Cerebellar nuclear complex (tissue), 1 donor: ENCODE measurements at places on chromosomes 13 and 19.

DNA sequence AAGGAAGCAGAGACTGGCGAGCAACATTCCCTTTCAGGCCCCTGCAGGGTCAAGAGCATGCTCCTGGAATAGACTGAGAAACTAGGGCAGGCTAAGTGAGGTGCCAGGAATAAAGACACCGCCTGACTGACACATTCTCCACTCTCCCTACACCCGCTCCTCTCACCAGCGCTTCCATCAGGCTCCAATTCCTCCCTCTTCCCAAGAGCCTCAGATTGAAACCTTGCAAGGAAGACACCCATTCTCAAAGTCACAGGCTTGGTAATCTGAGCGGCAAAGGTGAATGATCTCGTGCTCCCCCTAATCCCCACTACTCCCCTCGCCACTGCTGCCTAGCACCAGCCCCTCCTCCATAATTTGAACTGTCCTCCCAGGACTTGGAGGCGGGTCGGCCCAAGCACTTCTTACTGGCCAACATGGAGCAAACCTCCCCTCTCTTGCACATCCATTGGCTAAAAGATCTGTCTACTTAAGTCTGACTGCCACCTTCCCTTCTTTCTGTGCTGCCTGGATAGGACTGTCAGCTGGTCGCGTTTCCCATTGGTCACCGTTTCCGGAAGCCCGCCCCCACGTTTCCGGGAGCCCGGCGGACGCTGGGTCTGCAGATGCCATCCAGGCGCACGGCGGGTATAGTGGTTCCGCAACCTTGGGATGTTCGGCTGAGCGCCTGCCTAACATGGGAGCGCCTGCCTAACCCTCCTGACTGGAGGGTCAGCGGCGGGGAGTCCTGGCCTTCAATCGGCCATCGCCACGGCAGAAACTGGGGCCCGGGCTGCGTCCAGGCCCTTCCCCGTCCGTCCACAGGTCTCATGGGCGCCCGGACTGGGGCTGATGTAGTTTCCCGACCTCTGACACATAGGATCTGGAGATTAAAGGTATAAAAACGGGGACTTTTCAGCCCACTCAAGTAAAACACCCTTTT, 33.6 kb downstream of the ZNF383 start:
- peak; percentile 41 for DNase-seq

DNA sequence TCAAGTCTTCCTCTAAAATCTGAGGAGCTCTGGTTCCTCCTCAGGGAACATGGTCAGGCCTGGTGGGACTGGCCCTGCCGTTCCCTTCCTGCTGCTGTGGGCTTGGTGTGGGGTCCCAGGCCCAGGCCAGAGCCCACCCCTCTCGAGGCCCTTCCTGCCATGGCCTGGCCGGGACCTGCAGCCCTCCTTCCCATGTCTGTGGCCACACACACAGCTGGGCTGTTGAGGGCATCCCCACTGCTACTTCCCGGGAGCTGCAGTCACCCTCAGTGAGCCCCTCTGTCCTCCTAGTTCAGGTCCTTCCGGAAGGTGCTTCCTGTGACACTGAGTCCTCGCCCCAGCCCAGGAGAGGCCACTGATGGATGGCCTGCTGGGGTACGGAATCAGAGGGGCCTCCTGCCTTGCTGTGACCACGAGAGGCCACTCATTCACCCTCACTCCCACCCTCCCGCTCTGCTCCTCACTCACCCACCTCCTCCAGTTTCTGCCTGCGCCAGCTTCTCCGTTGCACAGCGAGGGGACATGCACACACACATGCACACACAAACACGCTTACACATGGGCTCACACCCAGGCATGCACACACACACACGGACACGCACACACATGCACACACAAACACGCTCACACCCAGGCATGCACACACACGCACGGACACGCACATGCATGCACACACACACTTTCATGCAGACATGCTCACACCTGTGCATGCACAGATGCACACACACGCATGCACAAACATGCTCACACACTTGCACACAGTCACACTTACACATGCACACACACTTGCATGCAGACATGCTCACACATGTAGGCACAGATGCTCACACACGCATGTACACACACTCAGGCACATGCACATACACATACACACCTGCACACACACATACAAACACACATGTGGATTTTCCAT, 7.3 kb upstream of the MCF2L start:
- no peak for DNase-seq

DNA sequence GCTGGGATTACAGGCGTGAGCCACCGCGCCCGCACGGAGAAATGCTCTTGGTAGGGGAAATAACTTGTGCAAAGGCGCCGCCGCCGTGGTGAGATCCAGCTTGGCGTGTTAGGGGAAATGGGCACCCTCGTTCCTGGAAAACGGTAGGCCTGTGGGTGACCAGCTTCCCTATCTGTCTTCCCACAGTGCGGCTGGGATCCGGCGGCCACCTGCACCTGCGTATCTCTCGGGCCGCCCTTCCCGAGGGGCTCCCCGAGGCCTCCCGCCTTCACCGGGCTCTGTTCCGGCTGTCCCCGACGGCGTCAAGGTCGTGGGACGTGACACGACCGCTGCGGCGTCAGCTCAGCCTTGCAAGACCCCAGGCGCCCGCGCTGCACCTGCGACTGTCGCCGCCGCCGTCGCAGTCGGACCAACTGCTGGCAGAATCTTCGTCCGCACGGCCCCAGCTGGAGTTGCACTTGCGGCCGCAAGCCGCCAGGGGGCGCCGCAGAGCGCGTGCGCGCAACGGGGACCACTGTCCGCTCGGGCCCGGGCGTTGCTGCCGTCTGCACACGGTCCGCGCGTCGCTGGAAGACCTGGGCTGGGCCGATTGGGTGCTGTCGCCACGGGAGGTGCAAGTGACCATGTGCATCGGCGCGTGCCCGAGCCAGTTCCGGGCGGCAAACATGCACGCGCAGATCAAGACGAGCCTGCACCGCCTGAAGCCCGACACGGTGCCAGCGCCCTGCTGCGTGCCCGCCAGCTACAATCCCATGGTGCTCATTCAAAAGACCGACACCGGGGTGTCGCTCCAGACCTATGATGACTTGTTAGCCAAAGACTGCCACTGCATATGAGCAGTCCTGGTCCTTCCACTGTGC, 2.4 kb downstream of the GDF15 start:
- no peak for DNase-seq

DNA sequence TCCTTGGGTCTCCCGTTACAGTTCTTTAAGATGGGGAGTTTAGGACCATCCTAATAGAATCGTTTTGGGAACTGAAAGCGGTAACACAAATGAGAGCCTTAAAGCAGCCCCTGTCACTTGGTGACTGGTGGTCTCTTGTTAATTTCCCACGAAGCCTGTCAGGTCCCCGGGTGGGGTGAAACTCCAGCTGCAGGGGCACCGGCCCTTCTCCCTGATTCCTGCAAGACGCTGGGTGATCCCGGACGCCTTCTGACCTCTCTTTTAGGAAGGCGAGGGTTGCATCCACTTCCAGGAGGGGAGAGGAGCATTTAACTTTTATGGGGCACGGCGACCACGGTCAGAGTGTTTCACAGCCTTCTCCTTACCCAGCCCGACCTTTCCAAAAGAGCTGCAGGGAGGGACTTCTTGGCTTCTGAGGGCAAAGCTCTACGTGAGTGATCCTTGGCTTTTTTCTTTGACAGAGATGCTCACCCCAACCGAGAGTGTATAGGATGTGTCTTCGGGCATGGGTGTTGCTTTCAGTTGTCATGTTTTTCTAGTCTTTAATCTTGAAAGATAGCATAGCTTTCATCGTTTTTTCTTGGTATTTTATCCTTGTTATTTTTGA, 688 bp downstream of the ZNF225 start:
- DNase-seq = no peak

- DNase-seq = no peak
These were observed 1.8 kb upstream of the CCNA1 start for GRCh38 chr13:36430247-36431203.

- no peak for DNase-seq
These were observed 1183.3 kb downstream of the SLITRK1 start for GRCh38 chr13:82698941-82699340.

DNA sequence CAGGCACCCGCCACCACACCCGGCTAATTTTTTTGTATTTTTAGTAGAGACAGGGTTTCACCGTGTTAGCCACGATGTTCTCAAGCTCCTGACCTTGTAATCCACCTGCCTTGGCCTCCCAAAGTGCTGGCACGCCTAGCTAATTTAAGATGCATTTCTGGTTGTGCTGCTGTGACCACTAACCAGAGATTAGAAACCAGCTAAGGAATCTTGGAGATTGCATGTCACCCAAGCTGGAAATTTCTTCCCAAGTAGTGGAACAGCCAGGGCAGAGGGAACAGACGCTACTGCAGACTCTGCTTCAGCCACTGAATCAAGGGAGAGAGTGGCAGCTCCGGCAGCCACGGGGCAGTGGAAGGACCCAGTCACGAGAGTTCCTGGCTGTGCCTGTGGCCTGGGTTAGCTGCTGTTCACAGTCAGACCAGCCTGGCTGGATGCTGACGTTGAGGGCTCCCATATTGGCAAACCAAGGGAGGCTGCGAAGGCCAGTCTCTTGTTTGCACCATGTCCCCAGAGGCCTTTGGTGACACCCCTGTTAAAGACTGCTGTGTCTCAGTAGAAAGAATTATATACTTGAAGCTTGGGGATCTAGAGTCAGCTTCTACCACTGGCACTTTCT, 7.9 kb downstream of the TPM4 start:
- DNase-seq = no peak

- no peak for DNase-seq
These were observed 541.4 kb upstream of the MIR17HG start for GRCh38 chr13:90806016-90806615.

GRCh38 chr13:24693862-24694471, 13.8 kb downstream of the ATP12A start:
- no peak for DNase-seq

DNA sequence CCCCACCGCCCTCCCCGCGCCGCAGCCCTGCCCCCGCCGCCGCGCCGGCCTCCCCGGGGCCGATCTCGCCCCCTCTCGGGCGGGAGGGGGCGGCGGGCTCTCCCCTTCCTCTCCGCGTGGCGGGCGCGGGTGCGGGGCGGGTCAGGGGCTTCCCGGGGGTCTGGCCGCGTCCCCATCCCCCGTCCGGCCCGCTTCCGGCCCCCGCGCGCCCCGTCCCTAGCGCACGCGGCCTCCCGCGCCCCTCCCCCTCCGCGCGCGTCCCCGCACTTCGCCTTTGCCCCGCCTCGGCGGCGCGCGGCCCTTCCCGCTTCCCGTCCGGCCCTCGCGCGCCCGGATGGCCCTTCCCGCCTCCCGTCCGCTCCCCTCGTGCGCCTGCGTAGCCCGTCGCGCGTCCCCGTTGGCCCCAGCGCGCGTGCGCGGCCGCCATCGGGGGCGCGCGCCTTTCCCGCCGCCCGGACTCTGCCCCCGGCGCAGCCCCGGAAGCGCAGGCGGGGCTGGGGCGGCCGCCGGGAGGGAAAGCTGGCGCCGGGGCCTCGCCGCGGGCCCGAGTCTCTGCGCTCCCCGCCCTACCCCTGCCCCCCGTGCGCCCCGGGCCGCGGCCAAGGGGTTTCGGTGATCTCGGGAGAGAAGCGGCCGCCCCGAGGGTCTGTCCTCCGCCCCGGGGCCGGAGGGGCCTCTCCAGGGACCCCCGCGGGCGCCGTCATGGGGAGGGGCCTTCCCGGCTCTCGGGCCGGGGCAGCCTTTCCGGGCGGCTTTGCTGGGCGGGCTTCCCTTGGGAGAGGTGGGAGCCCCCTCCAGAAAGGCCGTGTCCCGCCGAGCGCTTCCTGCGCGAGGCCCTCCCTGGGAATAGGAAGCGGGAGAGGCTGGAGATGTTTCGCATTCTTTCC, 519 bp downstream of the PTBP1 start:
- no peak for DNase-seq

DNA sequence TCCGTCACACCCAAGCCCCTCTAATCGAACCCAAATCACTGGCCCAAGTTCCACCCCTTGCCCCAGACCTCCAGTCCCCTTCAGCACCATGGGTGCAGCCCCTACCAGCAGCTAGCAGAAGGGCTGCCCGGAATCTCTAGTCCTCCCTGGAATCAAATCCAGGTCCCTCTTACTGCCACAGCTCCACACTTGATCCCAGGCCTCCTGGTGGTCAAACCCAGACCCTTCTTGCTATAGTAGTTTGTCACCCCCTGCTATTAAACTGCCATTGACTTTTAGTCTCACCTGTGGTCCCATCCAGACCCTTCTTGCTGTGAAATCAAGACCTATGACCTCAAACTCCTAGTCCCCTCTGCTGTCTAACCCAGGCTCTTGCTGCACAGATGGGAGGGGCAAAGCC, 8.7 kb downstream of the HIPK4 start:
- no peak for DNase-seq

GRCh38 chr13:52852444-52852843, 4.0 kb upstream of the PCDH8 start:
- DNase-seq = no peak

DNA sequence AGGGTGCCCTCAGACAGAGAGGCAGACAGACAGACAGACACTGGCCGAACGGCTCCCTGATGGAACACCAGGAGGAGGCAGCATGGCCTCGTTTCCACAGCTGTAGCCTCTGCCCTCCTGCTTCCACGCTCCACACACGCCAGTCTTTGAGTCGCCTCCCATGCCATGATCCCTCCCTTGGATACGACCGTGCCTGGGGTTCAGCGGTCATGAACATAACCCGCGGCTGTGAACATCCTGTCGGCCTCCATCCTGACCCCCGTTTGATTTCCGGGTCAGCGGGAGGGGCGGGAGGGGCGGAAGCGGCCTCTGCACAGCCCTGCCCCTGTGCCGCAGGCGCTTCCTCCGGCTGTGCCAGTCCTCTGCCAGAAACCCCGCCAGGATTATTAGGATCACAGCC, 23.4 kb downstream of the GP6 start:
- no peak for DNase-seq

DNA sequence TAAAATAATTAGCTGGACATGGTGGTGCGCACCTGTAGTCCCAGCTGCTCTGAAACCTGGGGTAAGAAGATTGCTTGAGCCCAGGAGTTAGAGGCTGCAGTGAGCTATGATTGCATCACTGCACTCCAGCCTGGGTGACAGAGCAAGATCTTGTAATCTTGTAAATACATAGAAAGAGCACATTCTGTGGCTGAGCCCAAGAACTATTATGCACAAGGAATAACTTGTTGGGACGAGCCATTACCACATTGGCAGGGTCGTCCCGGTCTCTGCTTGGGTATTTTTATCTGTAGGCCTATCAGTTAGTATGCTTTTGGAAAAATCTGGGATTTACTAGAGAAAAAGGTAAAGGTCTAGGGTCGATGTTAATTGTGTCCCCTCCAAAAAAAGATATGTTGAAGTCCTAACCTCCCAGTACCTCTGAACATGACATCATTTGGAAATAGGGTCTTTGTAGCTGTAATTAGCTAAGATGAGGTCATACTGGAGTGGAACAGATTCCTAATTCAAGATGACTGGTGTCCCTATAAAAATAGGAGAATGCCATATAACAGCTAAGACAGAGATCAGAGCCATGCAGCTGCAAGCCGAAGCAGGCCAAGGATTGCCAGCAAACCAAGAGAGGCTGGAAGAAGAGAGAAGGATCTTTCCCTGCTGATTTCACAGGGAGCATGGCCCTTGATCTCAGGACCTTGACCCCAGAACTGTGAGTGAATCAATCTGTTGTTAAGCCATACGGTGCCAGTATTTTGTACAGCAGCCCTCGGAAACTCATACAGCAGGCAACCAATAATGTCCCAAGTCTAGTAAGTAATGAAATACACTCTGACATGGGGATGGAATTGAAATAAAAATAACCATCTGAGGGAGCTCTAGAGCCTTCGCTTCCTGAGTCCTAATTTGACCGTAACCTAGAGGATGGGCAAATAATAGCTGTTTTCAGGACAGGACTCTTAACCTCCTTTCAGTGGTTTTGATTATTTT, 77.0 kb downstream of the TM9SF2 start:
- DNase-seq = no peak

GRCh38 chr19:52735734-52736133, 890 bp upstream of the ZNF611 start:
- DNase-seq = no peak
